ENCODE measurements at places on chromosomes 2 and 18.
A peak's percentile ranks its signal among the peaks of the same experiment; 100 is the strongest.

DNA sequence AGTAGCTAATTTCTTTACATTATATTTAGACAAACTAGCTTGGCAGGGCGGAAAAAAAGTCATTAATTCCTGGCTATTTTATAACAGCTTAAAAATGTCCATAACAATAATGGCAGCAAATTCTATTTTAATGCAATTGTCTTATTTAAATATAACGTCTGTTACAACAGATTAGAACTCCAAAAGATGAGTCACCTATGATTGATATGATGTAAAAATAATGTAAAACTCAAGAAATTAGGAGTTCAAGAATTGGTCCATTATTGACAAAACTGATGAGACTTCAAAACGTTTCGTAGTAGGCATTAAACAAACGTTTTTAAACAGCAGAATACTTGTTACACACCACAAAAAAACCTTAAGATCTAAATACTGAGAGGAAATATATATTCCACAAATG lies 2.7 kb downstream of the XPO1 start:
- no peak for DNase-seq

GRCh38 chr18:22689712-22690111 lies 243.4 kb upstream of the RBBP8 start:
- no peak for DNase-seq

DNA sequence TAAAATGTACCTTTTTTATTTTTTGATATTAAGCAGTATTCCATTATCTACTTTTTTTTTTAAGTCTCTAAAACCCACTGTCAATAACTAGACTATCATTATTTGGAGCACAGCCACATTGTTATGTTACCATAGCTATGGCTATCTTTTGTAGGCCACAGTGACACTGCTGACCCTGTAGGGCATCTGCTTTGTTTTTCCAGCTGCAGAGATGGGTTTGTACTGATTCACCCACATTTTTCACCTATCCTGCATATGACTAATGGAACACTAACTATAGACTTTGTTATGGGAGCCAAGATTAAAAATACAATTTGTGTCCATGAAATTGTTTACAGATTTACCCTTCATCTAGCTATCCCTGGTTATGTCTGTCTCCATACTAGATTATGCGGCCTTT lies 21.6 kb upstream of the OTX1 start:
- DNase-seq = no peak

GRCh38 chr2:229085439-229085838 lies 185.6 kb downstream of the PID1 start:
- DNase-seq = no peak

DNA sequence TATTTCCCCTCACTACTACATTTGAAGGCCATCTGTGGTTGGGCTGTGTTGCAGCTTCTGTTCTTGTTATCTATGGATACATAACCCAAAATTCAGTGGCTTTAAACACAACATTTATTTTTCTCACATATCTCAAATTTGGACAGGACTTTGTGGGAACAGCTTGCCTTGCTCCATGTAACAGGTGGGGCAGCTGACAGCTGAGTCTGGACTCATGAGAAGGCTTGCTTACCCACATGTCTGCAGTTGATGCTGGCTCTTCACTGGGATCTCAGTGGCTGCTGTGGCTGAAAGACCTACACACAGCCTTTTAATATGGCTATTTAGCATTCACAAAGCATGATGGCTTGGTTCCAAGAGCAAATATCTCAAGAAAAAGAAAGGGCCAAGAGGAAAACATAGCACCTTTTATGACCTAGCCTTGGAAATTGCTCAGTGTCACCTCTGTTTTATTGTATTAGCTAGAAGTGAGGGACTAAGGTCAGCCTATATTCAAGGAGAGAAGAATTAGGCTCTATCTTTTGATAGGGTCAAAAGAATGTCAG lies 296.8 kb upstream of the ZNF521 start:
- peak; percentile 2 for DNase-seq

GRCh38 chr2:11631462-11631861 lies 38.5 kb downstream of the NTSR2 start:
- peak; percentile 33 for DNase-seq

DNA sequence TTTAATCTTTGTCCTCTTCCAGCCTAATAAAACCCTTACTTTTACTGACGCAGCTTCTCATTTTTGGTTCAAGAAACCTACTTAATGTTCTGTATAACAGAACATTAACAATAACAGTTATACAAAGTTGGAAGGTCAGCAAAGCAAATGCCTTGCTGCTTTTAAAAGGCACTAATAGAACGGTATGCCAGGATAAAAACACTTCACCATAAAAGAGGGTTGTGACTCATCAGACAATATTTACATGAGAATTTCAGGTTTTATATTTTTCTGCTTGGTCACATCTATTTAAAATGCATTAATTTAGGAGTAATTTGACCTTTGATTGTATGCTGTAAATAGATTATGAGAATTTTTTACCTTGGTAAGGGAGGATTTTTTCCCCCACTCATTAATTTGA lies 3.0 kb downstream of the KLHL41 start:
- no peak for DNase-seq

DNA sequence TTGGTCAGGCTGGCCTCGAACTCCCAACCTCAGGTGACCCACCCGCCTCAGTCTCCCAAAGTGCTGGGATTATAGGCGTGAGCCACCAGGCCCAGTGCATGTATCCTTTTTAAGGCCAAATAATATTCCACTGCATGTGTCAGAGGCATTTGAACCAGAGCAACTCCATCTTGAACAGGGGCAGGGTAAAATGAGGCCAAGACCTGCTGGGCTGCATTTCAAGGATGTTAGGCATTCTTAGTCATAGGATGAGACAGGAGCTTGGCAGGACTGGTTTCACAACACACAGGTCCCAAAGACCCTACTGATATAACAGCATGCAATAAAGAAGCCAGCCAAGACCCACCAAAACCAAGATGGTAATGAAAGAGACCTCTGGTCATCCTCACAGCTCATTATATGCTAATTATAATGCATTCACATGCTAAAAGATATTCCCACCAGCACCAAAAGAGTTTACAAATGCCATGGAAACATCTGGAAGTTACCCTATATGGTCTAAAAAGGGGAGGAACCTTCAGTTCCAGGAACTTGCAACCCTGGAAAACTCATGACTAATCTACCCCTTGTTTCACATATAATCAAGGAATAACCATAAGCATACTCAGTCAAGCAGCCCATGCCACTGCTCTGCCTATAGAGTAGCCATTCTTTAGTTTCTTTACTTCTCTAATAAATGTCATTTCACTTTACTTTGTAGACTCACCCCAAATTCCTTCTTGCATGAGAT lies 204.6 kb downstream of the RAB3GAP1 start:
- DNase-seq = peak; percentile 59

DNA sequence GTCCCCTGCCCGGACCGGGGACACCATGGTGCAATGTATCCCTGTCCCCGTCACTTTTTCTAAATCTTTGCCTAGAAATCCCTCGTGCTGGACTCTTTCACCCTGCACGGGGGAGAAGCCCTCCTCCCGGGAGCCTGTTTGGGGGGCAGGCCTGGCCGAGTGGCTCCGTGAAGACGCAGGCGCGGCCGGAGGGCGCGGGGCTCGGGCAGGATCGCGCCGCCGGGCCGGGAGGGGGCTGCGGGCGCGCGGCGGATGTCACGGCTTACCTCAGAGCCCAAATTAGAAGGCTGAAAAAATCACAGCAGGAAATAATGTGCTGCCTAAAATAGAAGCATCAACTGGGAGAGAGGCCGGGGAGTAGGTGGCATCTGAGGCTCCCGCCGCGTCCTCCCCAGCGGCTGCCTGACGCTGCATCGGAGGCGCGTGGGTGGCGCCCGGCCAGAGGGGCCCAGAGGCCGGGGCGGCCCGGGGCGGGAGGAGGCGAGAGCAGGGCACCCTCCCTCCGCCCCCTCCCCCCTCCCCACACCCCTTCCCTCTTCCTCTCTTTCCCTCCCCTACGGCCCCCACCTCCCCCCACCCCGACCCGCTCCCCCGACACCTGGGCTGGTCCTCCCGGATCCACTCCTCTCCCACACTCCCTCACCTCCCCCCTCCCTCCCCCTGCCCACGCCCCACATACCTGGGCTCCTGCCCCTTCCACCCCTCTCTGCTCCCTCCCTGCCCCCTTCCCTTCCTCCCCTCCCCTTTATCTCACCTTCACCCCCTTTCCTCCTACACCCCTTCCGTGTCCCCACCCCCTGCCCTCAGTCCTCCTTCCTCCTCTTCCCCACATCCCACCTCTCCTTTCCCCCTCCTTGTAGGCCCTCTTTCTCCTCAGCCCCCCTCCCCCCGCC lies 51.9 kb downstream of the SLC4A1AP start:
- DNase-seq = peak; percentile 59

GRCh38 chr2:159399716-159400415 lies 113.4 kb upstream of the WDSUB1 start:
- DNase-seq = peak; percentile 17

GRCh38 chr2:199716807-199717586 lies 134.0 kb downstream of the FTCDNL1 start:
- DNase-seq = no peak

DNA sequence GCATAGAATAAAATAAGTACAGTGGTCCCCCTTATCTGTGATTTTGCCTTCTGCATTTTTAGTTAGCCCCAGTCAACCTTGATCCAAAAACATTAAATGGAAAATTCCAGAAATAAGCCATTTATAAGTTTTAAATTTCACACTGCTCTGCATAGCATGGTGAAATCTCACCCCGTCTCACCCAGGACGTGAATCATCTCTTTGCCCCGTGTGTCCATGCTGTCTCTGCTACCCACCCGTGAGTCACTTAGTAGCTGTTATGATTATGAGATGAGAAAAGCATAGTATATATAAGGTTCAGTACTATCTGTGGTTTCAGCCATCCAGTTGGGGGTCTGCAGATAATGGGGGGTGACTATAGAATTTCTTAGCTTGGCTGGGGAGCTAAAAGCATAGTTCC lies 67.3 kb downstream of the RHBDD1 start:
- DNase-seq = peak; percentile 66

GRCh38 chr2:24993406-24994145 lies 21.8 kb upstream of the DNAJC27 start:
- peak; percentile 51 for DNase-seq

GRCh38 chr18:35458677-35459441 lies 38.9 kb downstream of the INO80C start:
- peak; percentile 79 for DNase-seq

DNA sequence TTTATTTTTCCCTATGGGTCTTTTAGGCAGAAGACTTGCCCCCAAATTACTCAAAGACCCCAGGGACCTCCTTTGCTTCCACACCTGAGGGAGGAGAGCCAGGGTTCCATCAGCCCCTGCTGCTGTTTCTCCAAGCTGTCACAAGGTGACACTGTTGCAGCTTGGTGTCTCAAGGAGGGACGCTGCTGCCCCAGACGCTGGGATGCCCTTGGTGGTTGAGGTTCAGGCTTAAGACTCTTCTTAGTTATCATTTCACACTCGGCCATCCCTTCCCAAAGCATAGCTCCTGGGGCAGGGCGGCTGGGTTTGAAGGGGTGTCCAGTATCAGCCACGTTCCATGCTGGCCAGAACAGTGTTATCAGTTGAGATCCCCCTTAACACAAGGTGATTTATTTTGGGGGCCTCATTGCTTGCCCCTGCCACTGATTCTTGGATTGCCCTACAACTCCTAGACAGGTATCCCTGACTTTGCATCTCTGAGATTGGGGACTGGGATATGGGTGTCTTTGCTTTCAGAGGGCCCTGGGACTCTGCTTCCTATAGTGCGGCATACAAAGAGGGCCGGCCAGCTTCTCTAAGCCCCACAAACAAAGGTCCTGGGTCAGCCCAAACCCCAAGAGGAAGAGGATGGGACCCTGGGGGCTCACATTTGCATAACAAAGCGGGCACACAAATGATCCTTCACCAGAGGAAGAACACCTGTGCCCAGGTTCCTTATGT lies 22.7 kb downstream of the GPR55 start:
- peak; percentile 74 for DNase-seq

- DNase-seq = no peak
Observed at GRCh38 chr2:15246870-15247269, 314.3 kb downstream of the NBAS start.

- DNase-seq = no peak
Observed at GRCh38 chr2:157036726-157037125, 220.8 kb upstream of the GALNT5 start.

DNA sequence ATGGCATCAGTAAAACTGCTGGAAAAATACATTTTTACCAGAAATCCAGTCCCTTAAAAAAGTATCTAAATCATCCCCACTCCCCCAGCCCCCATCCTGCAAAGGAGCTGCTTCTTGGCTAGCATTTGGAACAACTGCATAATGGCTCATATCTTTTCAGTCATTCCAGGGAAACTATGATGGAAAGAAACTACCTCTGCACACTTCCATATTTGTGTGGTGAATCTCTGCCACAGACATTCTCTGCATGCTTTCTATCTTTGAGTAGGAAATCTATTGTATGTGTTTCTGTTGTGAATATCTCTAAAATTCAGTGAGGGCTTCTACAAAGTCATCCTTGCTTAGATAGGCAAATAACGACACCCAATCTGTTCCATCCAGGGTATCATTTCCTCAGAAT lies 632.3 kb downstream of the LRP1B start:
- no peak for DNase-seq

DNA sequence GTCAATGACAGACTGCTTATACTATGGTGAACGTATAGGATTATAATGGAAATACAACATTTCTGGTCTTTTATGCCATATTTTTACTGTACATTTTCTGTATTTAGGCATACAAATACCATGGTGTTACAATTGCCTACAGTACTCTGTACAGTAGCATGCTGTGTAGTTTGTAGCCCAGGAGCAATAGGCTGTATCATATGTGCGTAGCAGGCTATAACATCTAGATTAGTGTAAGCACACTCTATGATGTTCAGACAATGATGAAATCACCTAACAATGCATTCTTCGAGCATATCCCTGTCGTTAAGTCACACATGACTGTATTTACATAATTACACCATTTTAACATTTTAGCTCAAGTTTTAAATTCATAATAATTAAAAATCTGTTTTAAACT lies 556.6 kb upstream of the ZNF804A start:
- no peak for DNase-seq

- DNase-seq = no peak
Observed at GRCh38 chr2:101139495-101139894, 11.7 kb downstream of the TBC1D8 start.

DNA sequence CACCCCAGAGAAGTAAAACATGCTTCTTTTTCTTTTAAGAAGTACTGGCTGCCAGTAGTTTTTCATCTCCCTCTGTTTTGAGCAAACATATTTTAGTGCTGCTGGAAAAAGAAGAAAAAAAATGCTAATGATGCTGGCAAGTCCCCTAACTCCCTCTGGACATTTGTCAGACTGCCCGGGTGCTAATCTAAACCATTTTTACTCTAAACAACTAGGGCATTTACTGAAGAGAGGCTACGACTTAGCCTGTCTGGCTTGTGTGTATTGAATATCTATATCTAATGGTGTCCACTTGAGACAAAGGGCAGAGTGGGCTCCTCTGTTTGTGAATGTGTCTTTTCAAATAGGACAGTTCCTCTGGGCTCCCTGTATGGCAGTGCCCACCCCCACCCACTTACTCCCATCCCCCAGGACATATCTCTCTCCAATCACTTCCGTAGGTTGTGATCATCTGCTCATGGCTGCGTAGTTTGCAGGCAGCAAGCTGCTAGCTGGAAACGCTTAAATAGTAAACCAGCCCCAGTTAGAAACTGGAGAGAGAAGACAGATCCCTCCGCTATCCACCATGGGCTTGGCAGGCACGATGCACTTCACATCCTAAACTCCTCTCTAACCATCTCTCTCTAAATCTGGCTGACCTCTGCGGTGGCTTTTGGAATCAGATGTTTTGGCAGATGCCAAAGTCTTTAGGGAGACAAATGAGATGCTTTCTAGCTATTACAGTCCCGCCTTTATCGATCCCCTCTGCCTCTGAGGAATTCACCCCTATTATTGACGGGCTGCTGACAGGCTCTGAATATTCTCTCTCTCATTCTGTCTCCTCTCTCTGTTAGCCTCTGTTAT lies 58.3 kb downstream of the DOCK10 start:
- peak; percentile 76 for DNase-seq

Data from fibroblast of the aortic adventitia (primary cell).